ENCODE measurements at places on chromosomes 2 and 18.
A peak's percentile ranks its signal among the peaks of the same experiment; 100 is the strongest.

DNA sequence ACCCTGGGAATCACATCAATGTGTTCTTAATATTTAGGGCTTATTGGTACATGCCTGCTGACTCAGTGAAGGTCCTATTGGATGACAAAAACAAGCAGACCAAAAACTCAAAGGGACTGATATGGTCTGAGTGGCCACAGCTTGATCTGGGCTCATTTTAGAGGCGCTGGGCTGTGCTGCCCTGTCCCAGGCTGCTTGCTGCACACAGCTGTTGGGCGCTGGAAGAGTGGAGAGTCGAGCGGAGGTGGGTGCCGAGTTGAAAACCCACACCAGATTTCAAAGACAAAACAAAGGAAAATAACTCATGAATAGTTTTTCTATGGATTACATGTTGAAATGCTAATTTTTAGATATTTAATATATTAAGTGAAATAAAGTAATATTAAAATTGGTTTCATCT is 68.5 kb downstream of the LONRF2 start:
- no peak for DNase-seq

GRCh38 chr2:232526372-232526941 is 497 bp downstream of the CHRND start:
- DNase-seq: no peak

GRCh38 chr2:120403676-120404075 is 57.7 kb downstream of the INHBB start:
- DNase-seq: no peak

- no peak for DNase-seq
Measured at GRCh38 chr2:47083886-47084687, 71.0 kb downstream of the STPG4 start.

GRCh38 chr2:41763141-41763540 is 284.7 kb upstream of the PKDCC start:
- no peak for DNase-seq

DNA sequence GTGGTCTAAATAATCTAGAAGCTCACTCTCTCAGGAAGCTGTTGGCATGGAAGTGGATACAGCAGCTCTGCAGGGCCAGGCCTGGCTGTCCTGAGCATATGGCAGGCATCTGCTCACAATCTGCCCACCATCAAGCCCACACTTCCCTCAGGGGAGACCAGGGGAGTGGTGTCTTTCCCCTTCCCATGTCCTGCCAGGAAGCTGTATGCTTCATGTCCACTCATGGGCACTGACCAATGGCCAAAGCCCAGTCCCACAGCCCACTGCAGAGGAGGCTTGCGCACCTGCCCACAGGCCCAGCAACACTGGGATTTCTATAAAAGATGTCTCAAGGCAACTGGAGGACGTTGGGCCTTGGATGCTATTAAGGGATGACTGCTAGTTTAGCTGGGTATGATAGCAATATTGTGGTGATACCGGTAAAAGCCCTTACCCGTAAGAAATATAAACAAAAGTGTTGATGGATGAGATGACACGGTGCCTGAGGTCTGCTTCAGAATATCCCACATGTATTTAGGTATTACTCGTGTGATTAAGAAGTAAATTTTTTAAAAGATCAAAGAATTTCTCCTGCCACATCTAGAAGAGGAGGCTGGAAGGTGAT is 106.7 kb upstream of the CTDP1 start:
- no peak for DNase-seq

DNA sequence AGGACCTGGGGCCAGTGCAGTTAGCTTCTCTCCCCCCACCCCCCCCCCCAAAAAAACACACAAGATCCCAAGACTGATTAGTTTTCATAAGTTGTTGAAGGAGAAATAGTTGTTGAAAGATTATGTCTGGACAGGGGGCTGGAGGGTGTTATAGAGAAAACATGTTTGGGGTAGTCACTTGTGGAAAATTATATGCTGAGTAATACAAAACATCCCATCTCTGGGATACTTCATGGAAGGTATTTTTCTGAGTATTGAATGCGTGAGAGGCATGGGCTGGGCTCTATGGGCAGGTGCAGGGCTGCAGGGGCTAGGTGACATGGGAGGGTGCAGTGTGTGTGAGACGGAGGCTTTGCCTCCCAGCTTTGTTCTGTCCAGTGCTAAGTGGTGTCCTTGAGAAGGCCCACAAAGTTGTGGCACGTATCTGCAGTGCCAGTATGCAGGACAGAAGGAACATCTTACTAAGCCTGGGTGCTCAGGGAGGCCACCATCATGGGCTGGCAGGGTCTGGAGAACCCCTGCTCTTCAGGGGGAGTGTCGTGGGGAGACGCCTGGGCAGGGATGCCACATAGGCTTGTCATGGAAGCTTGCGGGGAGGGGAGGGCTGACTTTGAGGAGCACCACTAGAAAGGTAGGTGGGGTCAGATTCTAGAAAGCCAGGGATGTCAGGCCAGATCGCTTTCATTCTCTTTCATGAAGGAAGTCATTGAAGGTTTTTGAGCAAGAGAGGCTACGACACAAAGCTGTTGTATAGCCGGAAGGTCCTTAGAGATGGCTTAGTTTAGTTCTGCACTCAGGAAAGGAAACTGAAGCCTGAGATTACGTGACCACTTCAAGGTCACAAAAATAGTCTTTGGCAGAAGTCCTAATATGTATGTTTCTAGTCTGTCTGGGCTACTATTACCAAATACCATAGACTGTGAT is 232.0 kb downstream of the LDLRAD4 start:
- DNase-seq: no peak

DNA sequence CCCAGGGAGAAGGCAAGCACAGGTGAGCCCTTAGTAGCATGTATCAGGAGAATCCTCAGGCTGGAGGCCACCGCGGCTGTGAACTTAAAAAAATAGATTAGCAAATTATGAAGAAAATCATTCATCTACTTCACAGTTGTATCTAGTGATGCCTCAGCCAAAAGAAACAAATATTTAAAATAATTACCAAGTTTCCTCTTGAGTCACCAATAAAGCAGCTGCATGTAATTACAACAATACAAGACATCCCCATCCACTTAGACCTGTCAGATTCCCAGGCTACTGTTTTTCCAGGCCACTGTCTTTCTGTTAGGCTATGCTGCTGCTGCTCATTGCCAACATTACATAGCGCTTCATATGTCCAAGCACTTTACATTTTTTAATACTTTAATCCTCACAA is 54.6 kb upstream of the PHLPP1 start:
- no peak for DNase-seq

- no peak for DNase-seq
Measured at GRCh38 chr2:152167065-152167464, 8.5 kb downstream of the STAM2 start.

DNA sequence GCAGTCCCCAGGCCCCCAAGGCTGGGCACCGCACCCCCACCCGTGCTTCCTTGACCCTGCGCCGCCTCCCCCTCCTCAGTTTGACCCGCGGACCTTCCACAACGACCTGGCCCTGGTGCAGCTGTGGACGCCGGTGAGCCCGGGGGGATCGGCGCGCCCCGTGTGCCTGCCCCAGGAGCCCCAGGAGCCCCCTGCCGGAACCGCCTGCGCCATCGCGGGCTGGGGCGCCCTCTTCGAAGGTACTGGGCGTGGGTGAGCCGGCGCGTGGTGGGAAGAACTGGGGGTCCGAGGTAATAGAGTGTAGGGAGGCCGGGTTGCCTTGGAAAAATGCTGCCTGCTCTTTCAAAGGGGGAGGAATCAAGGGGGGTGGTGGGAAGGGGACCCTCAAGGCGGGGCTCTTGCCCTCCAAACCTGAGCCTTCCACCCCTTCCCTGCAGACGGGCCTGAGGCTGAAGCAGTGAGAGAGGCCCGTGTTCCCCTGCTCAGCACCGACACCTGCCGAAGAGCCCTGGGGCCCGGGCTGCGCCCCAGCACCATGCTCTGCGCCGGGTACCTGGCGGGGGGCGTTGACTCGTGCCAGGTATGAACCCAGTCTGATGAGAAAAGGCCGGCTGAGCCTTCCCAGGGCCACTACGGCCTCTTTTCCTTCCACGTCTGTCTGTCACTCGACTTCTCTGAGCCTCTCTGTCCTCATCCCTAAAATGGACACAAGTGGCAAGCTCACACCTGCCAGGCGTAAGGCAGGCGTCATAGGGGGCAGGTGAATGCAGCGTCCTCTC is 2.6 kb downstream of the PRSS56 start:
- no peak for DNase-seq

- no peak for DNase-seq
Measured at GRCh38 chr2:234191819-234192407, 141.4 kb downstream of the SPP2 start.

GRCh38 chr18:45775241-45775676 is 50.2 kb upstream of the SIGLEC15 start:
- peak; percentile 46 for DNase-seq

DNA sequence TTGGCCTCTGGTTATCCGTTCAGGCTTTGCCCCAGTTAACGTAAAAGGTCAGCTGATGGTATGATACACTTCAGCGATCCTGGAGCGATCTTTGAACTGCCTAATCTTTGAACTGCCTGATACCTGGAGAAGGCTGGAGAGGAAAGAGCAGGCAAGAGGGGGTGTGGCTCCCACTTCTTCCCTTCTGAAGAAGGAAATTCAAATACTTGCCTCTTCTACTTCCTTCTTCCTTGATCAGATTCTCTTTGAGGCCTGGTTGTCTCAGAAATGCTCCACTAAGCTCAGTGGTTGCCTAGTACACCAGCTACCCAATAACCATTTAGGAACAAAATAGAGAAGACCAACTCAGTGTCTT is 619 bp downstream of the GALM start:
- no peak for DNase-seq

DNA sequence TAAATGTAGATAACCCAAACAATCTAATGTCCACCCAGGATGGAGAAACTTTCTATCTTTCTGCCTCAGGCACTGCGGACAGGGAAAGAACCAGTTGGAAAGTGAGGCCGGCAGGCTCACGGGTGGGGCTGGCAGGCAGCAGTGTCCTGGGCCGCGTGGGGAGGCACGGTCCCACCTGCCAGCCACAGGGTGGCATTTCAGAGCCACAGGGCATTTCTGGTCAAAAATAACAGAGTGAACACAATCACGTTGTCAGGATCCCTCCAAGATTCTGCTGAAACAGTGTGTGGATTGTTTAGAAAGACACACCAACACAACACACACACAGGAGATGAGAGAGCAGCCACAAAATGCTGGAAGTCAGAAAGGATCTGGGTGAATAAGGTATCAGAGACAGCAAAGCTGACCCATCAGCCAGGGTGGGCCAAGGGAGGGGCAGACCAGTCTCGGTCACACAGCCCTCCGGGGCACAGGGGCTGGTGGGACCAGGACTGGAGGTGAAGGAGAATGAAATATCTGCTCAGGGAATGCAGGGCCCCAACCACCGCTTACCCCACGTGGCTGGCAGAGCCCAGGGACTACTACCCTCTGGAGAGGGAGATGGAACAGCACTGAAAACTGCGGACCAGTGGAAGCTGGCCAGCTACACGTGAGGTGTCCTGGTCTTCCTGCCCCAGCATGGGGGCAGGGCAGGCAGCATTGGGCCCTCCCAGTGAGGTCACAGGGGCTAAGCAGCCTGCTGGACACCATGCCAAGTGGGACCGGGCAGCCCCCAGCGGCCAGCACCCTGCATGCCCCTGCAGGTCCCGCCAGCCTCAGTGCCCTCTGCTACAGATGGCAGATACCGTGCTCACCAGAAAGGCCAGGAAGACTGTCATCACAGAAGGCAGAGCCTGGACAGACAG is 173.9 kb downstream of the HDAC4 start:
- DNase-seq: no peak

- DNase-seq: no peak
Measured at GRCh38 chr2:223701761-223702160, 99.6 kb upstream of the SCG2 start.

DNA sequence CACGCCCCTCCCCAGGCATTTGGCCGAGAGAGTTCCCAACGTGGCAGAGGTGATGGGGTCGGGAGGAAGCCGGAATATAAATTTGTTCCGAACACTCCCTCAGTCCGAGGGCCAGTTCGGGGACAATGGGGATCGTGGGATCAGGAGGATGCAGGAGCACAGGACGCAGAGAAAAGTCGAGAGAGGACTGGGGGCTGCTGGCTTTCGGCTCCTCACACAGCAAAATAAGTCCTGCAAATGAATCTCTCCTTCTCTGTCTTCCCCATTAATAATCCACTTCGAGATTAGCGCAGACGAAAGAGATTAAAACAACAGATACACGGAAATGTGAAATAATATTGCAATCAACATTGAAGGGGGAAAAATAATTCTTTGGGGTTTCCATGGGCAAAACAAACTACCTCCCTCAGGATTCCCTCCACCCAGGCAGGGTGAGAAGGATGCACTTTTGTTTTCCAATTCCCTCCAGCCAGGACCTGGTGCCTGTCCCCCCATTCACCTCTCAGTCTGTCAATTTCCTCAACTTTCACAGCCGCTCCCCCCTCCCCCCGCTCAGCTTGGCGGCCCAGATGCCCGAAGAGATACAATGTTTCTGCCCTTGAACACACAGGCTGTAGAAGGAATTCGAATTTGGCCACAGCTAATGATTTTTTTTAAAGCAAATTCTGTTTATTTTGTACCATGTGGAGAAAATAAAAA is 3.1 kb upstream of the ZEB2 start:
- DNase-seq: no peak

GRCh38 chr2:111184725-111185310 is 64.1 kb downstream of the BCL2L11 start:
- DNase-seq: no peak

GRCh38 chr2:39479696-39480095 is 42.6 kb upstream of the MAP4K3 start:
- DNase-seq: no peak

- no peak for DNase-seq
Measured at GRCh38 chr18:39796393-39796792, 2158.6 kb upstream of the PIK3C3 start.

DNA sequence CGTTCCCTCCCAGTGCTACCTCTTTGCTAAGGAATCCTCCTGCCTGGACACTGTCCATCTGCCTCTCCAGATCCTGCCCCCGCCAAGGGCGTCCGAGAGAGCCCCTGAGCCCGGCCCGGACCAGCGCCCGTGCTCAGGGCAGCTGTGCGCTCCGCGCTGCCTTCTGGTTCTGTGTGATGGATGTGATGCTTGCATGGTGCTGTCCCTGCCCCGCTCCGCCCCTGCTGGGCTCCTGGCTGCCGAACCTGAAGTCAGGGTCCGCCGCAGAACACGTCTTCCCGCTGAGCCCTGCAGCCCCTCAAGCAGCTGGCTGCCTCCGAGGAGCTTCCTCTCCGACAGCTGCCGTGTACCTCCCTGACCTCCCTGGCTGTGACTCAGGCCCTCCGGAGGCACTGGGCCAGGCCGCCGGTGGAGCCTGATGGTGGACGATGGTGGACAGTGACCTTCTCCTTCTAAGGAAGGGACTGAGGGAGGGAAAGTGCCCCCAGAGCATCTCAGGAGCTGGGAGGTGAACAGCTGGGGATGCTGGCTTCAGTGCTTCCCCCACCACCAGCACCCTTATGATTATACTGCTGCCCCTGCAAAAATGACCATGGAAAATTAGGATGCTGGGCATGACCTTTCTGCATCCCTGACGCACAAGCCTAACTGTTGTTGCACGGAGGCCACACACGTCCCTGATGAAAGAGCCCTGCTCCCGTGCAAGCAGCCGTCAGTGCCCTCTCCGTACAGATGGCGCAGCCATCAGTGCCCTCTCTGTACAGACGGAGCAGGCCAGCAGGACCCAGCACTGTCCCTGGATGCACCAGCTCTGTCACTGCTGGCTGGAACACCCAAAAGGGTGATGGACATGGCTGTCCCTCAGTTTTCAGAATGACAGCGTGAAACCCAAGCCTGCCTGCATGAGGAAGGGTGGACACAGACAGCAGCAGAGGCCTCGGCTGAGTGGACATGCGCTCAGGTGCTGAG is 99.3 kb downstream of the TPO start:
- no peak for DNase-seq

Data from CD4-positive, alpha-beta T cell treated with Interleukin-2 at 100 ng/mL for 4 hours (primary cell).